ENCODE measurements at places on chromosomes 7 and 10. TPM values are rescaled to one million over a fixed set of nuclear protein-coding genes. Genes with fewer than 3 reads are reported as not detected.

Gene GALNT17
- not detected for total RNA-seq

Gene MYO3A
- total RNA-seq: not detected

Gene EGR2
- total RNA-seq: 0.56 TPM

Gene DNAH11
- under 0.01 TPM for total RNA-seq

Measured in IMR-90 (cell line).